AG08396 (cell line): ENCODE measurements at places on chromosomes 5 and 9.
A peak's percentile ranks its signal among the peaks of the same experiment; 100 is the strongest.

DNA sequence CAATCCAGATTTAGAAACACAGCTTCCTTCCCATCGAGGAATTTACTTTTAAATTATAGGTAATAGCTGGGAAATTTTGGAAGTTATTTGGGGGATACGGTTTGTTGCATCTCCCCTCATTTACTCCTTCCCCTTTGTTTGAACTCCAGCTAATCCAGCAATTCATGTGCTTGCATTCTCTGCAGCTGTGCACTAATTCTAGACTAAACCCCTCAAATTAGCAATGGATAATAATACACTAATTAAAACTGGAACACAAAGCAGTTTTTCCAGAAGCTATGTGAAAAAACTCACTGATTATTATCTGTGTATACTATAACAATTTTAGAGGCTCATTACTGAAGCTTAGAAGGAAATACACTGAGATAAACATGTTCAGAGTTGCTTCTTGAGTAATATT lies 751.2 kb upstream of the ZNF608 start:
- DNase-seq = no peak

DNA sequence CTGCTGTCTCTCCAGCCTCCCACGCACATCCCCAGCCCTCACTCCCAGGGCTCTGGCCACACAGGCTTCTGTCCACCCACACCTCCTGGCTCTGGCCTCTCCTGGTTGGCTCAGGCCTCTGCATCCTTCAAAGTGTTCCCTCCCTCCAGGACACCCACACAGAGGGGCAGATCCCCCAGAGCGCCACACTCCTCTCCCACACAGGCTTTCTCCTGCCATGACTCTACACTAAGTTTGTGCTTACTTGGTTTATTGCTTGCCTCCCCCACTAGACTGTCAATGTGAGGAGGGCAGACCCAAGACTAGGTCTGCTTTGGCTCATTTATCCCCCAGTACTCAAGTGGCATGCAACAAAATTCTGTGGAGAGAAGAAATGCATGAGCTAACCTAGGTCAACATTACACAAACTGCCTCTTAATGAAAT lies 67.0 kb upstream of the SPOCK1 start:
- no peak for DNase-seq

- DNase-seq = no peak
These were observed 48.2 kb upstream of the ASS1 start for GRCh38 chr9:130396581-130396980.

GRCh38 chr5:157549283-157549629 lies 26.3 kb downstream of the ADAM19 start:
- DNase-seq = no peak

GRCh38 chr9:135075234-135076142 lies 12.0 kb upstream of the OLFM1 start:
- DNase-seq = peak; percentile 80

- peak; percentile 10 for DNase-seq
These were observed 558 bp upstream of the SMAD5 start for GRCh38 chr5:136132087-136132486.

GRCh38 chr9:23587903-23588302 lies 238.1 kb downstream of the ELAVL2 start:
- no peak for DNase-seq

DNA sequence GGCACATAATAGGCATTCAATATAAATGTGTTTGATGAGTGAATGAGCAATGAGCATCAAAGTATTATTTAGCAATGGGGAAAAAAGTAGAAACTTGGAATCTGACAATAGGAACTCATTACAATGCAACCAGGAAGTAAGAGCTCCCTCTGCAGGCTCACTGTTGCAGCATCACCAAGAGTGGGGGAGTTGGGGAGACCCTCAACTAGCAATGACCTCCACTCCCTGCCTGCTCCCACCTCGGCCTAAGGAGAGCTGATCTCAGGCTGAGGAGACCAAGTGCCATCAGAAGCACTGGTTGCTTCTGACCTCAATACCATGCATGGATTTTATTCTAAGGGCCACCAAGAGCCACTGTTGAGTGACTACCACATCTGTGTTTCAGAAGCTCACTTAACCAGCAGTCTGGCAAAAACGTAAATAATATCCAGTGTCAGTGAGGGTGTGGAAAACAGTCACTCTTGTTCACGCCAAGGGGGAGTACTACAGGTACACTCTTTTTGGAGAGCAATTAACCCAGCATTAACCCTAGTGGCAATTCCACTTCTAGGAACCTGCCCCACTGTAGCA lies 8.0 kb downstream of the VDAC1 start:
- DNase-seq = no peak

GRCh38 chr9:91663858-91664257 lies 240.2 kb upstream of the NFIL3 start:
- no peak for DNase-seq

DNA sequence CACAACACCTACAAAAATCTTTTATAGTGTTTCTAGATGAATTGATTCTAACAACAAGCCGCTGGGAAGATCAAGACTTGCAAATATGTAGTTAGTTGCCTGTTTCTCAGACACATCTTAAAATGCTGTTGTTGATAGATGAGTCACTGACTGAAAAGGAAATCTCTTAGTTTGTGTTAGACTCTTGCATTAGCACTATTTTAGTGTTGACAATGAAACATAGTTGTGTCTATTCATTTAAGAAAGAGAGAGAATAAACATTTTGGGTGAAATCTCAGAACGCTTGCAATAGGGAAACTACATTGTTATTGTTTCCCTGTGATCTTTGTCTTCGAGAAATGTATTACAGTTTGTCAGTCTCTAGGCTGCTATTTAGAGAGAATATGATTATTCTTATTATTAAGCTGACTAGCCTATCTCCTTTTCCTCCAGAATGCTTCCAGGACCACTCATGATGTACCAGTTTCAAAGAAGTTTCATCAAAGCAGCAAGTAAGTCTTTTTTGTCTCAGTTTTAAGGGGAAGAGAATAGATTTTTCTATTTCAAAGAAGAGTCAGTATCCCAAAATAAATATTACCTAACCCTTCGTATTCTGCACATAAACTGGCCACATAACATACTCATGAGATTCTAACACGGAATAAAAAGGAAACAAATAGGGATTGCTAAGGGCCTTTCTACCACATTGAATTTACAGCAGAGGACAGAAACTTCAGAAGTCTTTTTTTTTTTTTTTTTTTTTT lies 285.6 kb downstream of the ARHGAP26 start:
- DNase-seq = no peak

DNA sequence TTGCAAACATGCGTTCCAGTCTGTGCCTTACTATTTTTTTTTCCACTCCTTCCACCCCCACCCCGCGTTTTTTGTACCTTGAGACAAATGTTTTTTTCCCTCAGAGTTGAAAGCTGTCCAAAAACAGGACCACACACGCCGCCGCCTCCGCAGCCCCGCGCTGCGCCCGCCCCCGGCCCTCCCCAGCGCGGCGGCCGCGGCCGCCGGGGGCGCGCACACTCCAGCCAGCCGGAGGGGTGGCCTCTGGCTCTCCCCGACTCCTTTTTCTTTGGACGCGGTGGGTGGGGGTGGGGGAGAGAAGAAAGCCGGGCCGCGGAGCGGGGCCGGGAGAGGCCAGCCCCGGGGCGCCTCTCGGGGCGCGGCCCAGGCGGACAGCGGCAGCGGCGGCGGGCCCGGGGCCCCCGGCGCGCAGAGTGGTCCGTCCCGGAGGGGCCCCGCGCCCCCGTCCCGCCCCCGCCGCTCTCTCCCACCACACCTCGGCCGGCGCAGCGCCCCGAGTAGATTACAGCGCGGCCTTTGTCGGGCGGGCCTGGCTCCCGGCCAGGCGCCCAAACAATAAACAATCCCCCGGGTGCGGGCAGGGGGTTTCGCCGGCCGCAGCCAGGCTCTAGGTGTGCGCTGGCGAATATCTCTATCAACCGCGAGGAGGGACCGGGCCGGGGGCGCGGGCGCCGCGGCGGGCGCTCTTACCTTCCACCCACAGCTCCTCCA lies 10.9 kb downstream of the PTCH1 start:
- peak; percentile 72 for DNase-seq

DNA sequence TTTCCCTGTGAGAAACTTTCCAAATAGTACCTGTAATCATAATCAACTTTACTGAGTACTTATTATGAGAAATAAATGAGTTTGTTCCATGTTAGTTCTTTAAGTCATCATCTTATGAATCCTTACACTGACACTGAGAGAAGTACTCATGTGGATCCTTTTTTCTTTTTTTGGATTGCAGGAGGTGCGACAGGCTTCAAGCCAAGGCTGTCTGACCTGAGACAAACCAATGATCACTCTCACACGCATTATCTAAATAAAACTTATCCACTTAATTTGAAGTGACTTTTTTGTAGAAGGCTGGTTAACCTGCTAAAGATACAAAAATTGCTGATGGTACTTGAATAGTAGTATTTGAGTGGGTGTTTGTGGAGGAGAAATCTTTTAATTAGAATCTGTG lies 39.5 kb downstream of the JAKMIP2 start:
- no peak for DNase-seq

GRCh38 chr5:88659529-88660263 lies 223.3 kb downstream of the MEF2C start:
- no peak for DNase-seq

- DNase-seq = peak; percentile 36
These were observed 32.2 kb upstream of the ANGPTL2 start for GRCh38 chr9:127154390-127155191.

- DNase-seq = no peak
These were observed 26.6 kb upstream of the SLC46A2 start for GRCh38 chr9:112917047-112917986.
